ENCODE measurements at places on chromosomes 16 and 17. TPM values are rescaled to one million over a fixed set of nuclear protein-coding genes. Genes with fewer than 3 reads are reported as not detected.
A peak's percentile ranks its signal among the peaks of the same experiment; 100 is the strongest.

- DNase-seq, result peak; percentile 69
Measured at GRCh38 chr16:85137323-85138072, 25.2 kb upstream of the CIBAR2 start.

The OR3A3 gene
- total RNA-seq, result not detected

GRCh38 chr17:61833536-61834193 is 29.7 kb downstream of the BRIP1 start:
- no peak for DNase-seq

- peak; percentile 80 for DNase-seq
Measured at GRCh38 chr17:82528484-82529265, 9.1 kb downstream of the FOXK2 start.

- no peak for DNase-seq
Measured at GRCh38 chr17:18187226-18187625, 3.6 kb downstream of the ALKBH5 start.

Measured in dermis microvascular lymphatic vessel endothelial cell (primary cell).